ENCODE measurements at places on chromosomes 16 and 17.

DNA sequence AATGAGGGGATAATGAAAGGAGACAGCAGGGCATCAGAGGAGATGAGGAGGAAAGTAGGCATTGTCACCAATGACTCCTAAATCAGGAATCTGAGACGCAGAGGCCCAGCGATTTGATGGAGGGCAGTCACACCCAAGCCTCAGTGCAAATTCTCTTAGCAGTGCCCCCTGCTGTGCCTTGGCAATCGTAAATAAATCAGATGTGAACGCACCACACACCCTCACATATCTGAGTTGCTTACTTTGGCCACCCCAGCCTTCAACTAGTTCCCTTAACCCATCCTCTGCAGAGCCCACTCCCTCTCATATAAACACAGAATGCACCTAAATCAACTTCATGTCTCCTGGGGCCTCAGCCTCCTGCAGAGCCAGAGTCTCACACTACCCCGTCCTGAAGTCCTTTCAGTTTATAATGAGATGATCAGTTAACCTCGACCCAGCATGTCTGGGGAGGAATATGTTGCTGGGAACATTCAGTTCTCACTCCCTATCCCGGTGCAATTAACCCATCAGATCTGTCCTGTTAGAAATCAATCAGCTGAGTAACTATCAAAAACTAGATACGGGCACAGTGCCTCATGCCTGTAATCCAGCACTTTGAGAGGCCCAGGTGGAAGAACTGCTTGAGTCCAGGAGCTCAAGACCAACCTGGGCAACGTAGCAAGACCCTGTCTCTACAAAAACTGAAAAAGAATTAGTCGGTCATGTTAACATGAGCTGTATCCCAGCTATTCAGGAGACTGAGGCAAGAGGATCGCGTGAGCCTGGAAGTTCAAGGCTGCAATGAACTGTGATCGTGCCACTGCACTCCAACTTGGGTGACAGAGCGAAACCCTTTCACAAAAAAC is 78.4 kb downstream of the SLC39A11 start:
- DNase-seq: no peak

GRCh38 chr16:1293921-1294656 is 15.3 kb upstream of the UBE2I start:
- DNase-seq: no peak

DNA sequence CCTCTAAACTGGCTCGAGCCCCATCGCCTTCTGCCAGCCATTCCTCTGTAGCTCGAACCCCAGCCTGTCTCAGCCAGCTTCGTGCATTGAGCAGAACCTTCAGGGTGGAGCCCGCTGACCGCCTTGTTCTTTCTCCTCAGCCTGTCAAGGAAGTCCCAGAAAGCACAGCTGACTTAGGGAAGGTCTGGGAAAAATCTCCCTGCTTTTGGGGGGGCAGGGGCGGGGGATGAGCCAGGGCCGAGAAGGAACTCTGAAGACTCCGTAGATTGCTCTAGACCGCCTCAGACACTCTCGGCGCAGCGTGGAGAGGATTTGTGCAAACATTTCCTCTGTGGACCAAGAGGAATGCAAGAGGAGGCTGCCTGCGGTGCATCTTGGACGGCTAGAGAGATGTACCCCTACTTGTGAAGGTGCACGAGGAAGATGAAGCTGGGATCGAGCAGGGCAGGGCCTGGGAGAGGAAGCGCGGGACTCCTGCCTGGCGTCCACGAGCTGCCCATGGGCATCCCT is at the start of gene GLP2R:
GLP2R (plus strand) TSS at position 284 of the 510 bp plus-strand sequence; CDS start at position 424, 140 bp downstream.
- DNase-seq: no peak

GRCh38 chr16:75271441-75272096 is 20.1 kb upstream of the BCAR1 start:
- DNase-seq: no peak

DNA sequence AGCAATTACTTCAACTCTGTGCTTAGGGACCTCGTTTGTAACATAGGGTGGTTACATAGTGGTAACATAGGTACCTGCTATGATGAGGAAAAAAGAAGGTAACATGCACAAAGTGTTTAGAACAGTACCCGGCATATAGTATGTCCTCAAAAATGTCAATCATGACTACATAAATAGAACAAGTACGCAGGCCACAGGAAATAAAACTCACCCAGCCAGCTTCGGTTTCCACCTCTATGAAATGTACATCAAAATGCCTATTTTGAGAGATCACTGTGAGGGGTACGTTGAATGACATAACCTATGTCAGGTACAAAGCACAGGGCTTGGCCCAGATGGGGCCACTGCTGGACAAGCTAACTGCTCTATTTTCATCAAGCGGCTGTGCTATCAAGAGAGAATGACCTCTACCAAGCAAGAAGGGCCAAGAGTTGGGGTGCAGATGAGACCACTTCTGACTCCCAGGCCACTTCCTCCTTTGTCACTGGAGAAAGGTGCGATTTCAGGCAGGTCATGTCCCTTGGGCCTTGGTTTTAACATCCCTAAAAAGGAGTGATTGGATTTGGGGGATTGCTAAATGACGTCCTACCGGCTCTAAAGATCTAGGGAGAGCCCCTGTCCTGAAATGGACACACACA is 45.4 kb downstream of the WSB1 start:
- DNase-seq: no peak

- no peak for DNase-seq
Measured at GRCh38 chr17:4827399-4827798, 5.7 kb upstream of the MINK1 start.

GRCh38 chr17:49845321-49845720 is 2.5 kb downstream of the TAC4 start:
- DNase-seq: no peak

DNA sequence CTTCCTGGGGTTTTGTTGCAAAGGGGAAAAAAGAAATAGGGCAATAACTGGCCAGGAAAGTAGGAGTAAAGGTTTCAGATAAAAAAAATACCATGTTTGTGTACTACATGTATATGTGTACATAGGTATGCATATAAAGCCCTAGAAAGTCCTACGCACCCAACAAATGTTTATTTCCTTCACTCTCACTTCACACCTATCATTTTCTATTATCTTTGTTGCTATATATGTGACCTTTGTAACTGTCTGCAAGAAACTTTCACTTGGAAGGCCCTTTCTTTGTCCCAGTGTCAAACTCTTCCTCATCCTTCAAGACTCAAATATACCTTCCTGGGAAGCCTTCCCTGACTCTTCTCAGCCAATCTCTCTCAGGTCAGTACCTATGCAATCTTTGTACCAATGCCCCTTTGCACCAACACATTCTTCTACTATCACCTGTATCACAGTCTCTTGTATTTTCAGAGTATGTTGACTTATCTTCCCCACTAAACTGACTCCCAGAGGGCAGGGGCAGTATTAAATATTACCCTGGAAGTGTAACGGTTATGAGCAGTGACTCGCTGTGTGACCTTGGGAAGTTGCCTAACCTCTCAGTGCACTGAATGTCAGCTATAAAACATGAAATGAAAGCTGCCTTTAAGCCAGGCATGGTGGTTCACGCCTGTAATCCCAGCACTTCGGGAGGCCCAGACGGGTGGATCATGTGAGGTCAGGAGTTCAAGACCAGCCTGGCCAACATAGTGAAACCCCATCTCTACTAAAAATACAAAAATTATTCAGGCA is 6.5 kb downstream of the XPO6 start:
- DNase-seq: no peak

DNA sequence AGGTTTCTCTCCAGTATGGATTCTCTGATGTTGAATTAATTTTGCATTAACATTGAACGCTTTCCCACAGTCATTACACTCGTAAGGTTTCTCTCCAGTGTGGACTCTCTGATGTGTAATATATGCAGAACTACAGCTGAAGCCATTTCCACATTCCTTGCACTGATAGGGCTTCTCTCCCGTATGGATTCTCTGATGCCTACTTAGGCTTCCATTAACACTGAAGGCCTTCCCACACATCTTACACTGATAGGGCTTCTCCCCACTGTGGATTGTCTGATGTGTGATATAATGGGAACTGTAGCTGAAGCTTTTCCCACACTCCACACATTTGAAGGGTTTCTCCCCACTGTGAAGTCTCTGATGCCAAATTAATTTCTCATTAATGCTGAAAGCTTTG is 7.2 kb upstream of the TLE7 start:
- DNase-seq: no peak
